Prostate gland (tissue), 2 donors: ENCODE measurements at places on chromosomes 3 and 15. TPM values are rescaled to one million over a fixed set of nuclear protein-coding genes. Genes with fewer than 3 reads are reported as not detected.
A peak's percentile ranks its signal among the peaks of the same experiment; 100 is the strongest.

GRCh38 chr3:43061101-43061895 lies 44.6 kb downstream of the POMGNT2 start:
- H3K27me3 ChIP-seq, result no peaks in the 10 kb centered on the region
- DNase-seq, result no peak
- no peaks in the 10 kb centered on the region for H3K4me1 ChIP-seq
- H3K27ac ChIP-seq, result no peak overlapping the region
- no peaks in the 10 kb centered on the region for H3K36me3 ChIP-seq
- no peak overlapping the region for H3K4me3 ChIP-seq

- H3K4me1 ChIP-seq, result no peaks in the 10 kb centered on the region
- DNase-seq, result peak; percentile 43
- H3K27ac ChIP-seq, result no peak overlapping the region
- H3K4me3 ChIP-seq, result no peak overlapping the region
- no peaks in the 10 kb centered on the region for H3K36me3 ChIP-seq
- no peaks in the 10 kb centered on the region for H3K27me3 ChIP-seq
Measured at GRCh38 chr15:60074181-60074885, 70.2 kb downstream of the FOXB1 start.

GRCh38 chr15:33700695-33701303 lies 267.5 kb upstream of the CHRM5 start:
- H3K4me1 ChIP-seq, result no peaks in the 10 kb centered on the region
- no peaks in the 10 kb centered on the region for H3K27me3 ChIP-seq
- H3K27ac ChIP-seq, result no peak overlapping the region
- H3K4me3 ChIP-seq, result no peak overlapping the region

- no peak overlapping the region for H3K27ac ChIP-seq
- no peak for DNase-seq
- no peak overlapping the region for H3K4me3 ChIP-seq
- H3K36me3 ChIP-seq, result no peaks in the 10 kb centered on the region
Measured at GRCh38 chr3:81164806-81165205, 596.6 kb downstream of the GBE1 start.

ISLR2 gene
- total RNA-seq, result 1.9 TPM

GRCh38 chr15:26634319-26634718 lies 138.5 kb downstream of the GABRB3 start:
- no peaks in the 10 kb centered on the region for H3K4me1 ChIP-seq
- DNase-seq, result no peak
- no peak overlapping the region for H3K27ac ChIP-seq
- H3K36me3 ChIP-seq, result no peaks in the 10 kb centered on the region
- no peaks in the 10 kb centered on the region for H3K27me3 ChIP-seq

CHST13 gene
- total RNA-seq, result not detected

SCAMP5 gene
- total RNA-seq, result 24.4 TPM

- no peak overlapping the region for H3K4me3 ChIP-seq
- DNase-seq, result no peak
- H3K4me1 ChIP-seq, result no peaks in the 10 kb centered on the region
- H3K27me3 ChIP-seq, result no peaks in the 10 kb centered on the region
- H3K36me3 ChIP-seq, result no peaks in the 10 kb centered on the region
Measured at GRCh38 chr3:16200411-16200810, 25.9 kb downstream of the GALNT15 start.

- no peak for DNase-seq
- H3K27ac ChIP-seq, result no peak overlapping the region
- no peaks in the 10 kb centered on the region for H3K27me3 ChIP-seq
- no peaks in the 10 kb centered on the region for H3K36me3 ChIP-seq
Measured at GRCh38 chr3:133135306-133135705, 97.1 kb downstream of the TMEM108 start.

- H3K27ac ChIP-seq, result no peak overlapping the region
- no peak overlapping the region for H3K4me3 ChIP-seq
- no peak for DNase-seq
- no peaks in the 10 kb centered on the region for H3K36me3 ChIP-seq
- H3K27me3 ChIP-seq, result no peaks in the 10 kb centered on the region
- no peaks in the 10 kb centered on the region for H3K4me1 ChIP-seq
Measured at GRCh38 chr3:110680450-110680849, 391.2 kb upstream of the NECTIN3 start.

UROC1 gene
- total RNA-seq, result 0.17 TPM

DNA sequence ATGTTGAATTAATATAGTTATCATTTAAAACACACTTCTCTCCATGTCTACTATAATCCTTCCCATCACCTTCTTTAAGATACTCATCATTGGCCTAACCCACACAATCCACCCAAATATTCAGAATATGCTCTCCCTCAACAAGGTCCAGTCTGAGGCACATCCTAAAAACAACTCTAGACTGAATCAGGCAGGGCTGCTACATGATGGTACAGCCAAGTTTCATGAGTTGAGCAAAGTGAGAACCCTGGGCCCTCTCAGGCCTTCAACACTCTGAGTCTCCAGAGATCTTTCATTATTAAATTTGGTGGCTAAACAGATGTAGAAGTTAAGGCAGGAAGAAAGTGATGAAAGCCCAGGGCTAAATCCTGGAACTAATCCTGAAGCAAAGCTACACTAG lies 16.2 kb downstream of the ZNF148 start:
- no peak overlapping the region for H3K4me3 ChIP-seq
- no peak overlapping the region for H3K27ac ChIP-seq
- no peaks in the 10 kb centered on the region for H3K27me3 ChIP-seq

GABRB3 gene
- 10.3 TPM for total RNA-seq

DNA sequence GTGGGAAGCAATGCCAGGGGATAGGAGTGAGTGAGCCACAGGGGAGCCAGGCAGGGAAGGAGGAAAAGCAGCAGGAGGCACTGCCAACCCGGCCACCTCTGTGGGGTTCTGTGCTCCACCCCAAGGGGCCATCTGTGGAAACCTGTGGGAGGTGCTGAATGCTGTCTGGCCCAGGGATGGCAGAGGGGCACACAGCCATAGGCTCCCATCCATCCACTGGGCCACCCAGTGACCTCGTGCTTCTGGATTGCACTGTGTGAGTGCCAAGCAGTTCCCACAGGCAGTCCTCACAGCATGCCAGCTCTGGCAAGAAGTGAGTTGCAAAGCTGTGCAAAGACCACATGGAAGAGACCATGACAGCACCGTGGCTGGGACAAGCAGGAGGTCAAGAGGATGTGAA lies 27.5 kb downstream of the DNAJB8 start:
- no peak for DNase-seq
- no peak overlapping the region for H3K4me3 ChIP-seq
- no peaks in the 10 kb centered on the region for H3K36me3 ChIP-seq
- H3K27me3 ChIP-seq, result no peaks in the 10 kb centered on the region
